ENCODE measurements at places on chromosomes 13 and 19.

GRCh38 chr19:34772697-34773554, at the start of gene ZNF599:
TSS of gene ZNF599 (minus strand) at chr19:34773215. CDS start at chr19:34772841, 374 bp downstream.
- DNase-seq: peak; percentile 80

GRCh38 chr13:59633290-59633689, 530.4 kb downstream of the DIAPH3 start:
- no peak for DNase-seq

- peak; percentile 53 for DNase-seq
These were observed 61.6 kb upstream of the MED4 start for GRCh38 chr13:48156466-48156865.

DNA sequence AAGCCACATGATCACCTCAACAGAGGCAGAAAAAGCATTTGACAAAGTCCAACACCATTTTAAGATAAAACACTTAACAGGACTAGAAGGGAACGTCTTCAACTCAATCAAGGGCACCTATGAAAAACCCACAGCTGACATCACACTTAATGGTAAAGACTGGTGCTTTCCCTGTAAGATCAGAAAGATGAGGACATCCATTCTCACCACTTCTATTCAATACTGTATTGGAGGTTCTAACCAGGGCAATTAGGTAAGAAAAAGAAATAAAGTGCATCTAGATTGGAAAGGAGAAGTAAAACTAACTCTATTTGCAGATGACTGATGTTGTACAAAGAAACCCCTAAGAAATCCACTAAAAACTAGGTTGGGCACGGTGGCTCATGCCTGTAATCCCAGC, 11.2 kb upstream of the AKAP8 start:
- no peak for DNase-seq

GRCh38 chr19:28492621-28493020, 720.3 kb downstream of the UQCRFS1 start:
- DNase-seq: no peak

GRCh38 chr19:5895409-5895808, 8.2 kb downstream of the NDUFA11 start:
- no peak for DNase-seq

DNA sequence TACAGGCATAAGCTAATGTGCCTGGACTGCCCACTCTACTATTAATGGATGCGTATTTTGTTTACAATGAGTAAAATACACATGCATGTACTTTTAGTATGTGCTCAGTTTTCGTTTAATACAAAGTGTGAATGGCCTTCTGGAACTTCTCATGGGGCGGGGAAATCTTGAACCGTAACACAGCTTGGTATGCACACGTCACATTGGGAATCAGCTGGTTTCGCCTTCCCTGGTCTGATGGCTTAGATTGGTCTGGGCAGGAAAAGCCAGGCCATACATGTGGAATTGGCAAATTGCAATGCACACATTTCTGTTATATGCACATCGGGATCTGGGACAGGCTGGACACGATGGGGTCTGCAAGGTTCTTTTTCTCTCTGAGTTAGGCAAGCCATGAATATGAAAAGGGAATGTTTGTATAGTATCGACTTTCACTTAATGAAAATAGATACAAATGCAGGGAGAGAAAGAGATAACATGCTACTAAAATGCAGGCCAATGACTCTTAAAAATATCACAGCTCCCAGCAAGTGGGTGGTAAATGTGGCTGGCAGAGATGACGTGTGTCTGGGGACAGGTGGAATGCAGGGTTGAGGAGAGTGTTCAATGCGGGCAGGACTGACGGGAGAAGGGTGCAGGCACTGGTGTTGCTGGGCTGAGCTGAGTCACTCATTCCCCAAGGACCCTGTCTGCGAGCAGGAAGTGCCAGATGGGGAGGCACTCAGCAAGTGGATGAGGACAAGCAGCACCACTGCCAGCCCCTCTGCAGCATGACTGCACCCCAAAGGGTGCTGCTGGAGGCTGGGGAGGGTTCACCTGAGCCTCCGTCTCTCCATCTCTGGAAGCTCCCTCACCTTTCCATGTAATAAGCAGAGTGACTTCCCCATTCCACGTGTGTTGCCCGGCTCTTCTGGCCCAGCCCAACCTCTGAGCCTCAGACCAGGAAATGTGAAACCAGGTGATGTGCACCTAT, 204.0 kb upstream of the GPR12 start:
- no peak for DNase-seq

DNA sequence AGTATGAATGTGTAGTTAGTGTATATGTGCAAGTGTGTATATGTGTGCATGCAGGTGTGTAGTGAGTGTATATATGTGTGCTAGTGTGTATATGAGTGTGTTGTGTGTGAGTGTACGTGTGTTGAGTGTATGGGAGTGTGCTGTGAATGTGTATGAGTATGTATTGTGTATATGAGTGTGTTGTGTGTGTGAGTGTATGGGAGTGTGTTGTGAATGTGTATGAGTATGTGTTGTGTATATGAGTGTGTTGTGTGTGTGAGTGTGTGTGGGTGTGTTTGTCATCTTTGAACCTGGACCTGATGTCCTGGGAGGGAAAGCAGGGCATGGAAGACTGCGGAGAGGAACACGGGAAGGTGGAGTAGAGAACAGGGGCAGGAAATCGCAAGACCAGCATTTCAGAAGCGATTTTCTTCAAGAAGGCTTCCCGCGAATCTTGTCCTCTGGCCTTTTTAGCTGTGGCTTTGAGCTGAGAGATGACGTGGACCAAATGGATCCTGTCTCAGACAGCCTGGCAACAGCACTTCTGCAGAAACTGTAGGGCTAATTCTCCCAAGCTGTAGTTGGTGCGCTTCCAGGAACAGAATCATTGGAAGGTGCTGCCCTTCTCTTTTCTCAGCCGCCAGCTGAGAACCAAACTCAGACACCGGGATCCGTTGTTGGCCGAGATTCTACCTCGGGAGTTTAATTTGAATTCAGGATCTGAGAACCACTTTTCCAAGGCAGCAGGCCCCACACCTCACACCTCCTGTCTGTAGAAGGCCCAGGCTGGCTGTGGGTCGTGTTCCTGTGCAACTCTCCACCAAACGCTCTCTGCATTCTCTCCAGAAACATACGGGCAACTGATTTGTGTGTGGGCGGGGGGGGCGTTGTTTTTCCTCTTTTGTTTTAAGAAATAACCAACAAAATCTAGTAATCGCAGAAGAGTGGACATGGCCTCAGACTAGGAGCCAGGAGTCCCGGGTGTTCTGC, 94.7 kb upstream of the RAP2A start:
- DNase-seq: no peak

DNA sequence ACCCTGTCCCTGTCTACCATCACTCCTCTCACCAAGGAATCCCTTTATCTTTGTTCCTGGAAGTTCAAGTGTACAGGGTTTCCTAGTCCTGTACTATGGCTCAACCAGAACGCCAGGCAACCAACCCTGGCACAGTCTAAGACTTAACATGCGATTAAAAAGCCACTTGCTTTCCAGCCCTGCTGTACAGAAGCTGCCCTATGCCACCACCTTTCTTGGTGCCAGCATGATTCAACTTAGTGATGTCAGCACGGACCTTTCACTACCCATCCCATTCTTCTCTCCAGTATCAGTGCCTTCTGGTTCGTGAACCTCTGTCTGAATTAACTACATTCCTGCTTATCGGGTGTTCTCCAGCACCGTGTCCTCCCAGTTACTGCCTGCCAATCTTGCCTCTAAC, 151.1 kb downstream of the KLF12 start:
- no peak for DNase-seq

DNA sequence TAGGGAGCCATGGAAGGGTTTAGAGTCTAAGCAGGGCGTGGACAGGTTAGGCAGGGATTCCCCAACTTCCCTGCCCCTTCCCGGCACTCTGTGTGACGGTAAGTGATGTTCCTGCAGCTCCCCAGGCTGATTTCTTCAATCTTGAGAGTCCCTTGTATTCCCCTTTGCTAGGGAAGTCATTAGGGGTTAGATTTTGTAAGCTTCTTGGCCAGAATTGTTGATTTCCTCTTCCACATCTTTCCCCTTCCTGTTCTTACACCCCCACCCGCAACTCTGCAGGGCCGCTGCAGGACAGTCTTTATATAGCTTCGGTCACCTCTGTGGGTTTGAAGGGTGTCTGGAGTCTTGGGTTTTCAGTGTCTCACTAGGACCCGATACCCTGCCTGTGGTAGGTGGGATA, 10.6 kb upstream of the ADGRE1 start:
- no peak for DNase-seq

- DNase-seq: no peak
These were observed 7.5 kb downstream of the ZNF610 start for GRCh38 chr19:52343548-52343947.

DNA sequence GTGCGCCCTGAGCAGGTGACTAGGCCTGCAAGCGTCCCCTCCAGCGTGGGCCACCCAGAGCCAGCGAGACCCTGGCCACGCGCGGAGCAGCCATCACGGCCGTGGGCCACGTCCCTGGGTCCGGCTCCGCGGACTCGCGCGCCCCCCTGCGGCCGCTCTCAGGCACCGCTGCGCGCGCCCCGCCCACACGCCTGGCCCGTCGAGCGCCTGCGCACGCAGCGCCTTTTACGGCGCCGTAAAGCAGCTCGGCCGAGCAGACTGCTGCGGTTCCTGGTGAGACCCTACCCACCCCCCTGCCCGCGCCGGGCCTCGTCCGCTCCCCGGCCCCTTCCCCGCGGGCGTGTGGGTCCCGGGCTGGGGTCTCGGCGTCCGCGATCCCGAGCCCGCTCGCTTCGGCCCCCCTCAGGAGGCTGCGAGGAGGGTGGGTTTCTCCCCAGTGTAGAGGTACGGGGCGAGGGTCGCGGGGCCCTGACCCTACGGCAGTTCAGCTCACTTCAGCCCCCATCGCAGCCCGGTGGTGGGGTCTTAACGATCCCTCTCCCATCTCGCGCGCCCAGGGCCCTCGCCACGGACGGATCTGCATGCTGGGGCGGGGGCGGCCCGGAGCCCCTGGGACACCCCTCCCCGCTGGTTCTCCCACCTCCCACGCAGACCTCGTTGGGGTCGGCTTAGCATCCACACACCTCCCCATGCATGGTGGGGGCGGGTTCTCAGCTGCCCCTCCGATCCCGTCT, at the start of gene TRAPPC5:
Gene TRAPPC5 (plus strand): TSS at position 228 of the 734 bp plus-strand sequence. CDS start 1,421 bp downstream, outside the sequence.
- DNase-seq: peak; percentile 74

GRCh38 chr13:21150013-21150412, 26.3 kb downstream of the SKA3 start:
- no peak for DNase-seq

GRCh38 chr13:66492479-66492878, 737.7 kb downstream of the PCDH9 start:
- DNase-seq: no peak

DNA sequence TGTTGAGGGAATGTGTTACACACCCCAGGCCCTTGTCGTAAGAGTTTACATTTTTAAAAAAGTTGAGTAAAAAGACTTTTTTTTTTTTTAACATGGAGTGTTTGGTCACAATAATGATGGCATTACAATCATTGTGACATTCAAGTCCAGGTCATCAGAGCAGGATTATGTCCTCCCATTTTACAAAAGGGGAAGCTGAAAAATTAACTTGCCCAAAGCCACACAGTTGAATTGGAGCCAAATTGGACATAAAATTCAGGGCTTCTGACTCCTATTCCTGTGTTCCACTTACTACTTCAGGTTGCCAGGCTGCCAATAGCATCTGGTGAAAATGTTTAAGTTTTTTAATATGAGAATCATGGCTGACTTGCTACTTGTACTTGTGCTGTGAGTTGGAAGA, 49.3 kb downstream of the DLEU7 start:
- DNase-seq: no peak

DNA sequence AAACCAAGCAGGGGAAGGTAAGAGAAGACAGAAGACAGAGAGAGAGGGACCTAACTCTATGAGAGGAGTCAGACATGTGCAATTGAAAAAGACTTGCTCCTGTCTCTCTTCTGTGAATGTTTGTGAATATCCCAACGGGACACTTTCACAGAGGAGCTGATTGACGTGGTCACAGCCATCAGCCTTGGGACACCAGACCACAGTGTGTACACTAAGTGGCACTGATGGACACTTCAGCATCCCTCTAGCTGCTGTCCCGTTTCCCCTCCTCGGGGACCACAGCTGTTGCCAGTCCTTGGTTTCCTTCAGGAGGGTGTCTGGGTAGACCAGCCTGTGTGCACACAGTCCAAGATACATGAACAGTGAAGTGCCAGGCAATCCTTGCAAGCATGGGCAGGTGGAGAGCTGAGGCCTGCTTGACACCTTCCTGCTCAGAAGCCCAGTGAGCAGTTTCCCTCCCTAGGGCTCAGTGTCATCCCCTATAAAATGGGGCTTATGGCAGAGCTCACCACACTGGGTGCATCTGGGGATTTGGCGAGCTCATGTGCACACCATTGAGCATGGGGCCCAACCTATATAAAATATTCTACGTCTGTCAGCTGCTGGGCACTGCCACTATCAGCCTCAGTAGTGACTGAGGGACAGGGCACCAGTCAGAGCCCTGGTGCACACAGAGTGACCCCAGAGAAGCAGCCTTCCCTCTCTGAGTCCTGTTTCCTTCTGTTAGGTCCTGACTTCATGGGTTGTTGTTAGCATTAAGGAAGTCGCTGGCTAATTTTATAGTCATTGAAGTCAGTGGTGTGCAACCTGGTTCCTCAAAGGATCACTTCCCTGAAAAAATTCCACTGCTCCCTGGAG, 4.3 kb upstream of the USF2 start:
- no peak for DNase-seq

DNA sequence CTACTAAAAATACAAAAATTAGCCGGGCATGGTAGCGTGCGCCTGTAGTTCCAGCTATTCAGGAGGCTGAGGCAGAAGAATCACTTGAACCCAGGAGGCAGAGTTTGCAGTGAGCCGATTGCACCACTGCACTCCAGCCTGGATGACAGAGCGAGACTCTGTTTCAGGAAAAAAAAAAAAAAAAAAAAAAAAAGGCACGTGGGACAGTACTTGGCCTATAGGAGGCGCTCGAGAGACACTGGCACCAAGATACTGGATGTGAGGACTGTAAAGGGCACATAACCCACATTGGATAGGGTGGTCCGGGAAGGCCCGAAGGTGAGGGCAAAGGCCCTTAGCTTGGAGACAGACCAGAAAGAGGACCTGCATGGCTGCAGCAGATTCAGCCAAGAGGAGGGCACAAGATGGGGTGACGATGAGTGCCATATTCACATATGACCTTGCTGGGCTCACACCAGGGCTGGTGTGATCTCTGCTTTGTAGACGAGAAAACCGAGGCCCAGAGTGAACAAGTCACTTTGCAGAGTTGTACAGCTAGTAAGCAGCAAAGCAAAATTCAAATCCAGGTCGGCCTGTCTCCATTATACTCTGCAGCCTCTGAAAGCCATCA, 89.4 kb downstream of the DPF1 start:
- no peak for DNase-seq

GRCh38 chr13:54018485-54018884, 989.9 kb downstream of the OLFM4 start:
- DNase-seq: no peak

- no peak for DNase-seq
These were observed 22.9 kb downstream of the MBNL2 start for GRCh38 chr13:97245011-97245410.

DNA sequence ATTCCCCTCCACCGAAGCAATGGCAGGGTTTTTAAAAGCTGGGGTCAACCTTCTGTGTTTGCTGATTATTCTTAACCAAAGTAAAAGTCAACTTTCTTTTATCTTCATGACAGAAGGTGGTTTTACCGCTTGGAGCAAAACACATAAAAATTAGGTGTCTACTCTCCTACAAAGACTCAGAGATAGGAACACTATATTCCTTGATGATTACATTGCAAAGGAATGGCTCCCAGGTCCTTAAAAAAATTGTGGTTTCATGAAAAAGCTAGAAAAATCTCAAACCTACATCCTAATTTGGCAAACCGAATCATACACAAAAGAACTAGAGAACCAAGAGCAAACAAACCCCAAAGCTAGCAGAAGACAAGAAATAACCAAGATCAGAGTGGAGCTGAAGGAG, 760.4 kb upstream of the PCDH20 start:
- no peak for DNase-seq

Measured in stimulated activated CD8-positive, alpha-beta memory T cell treated with anti-CD3 and anti-CD28 coated beads, Interleukin-4, amount 100 ng/mL, for 4 hours (primary cell).